ENCODE measurements at places on chromosomes 13 and 19. TPM values are rescaled to one million over a fixed set of nuclear protein-coding genes. Genes with fewer than 3 reads are reported as not detected.

DNA sequence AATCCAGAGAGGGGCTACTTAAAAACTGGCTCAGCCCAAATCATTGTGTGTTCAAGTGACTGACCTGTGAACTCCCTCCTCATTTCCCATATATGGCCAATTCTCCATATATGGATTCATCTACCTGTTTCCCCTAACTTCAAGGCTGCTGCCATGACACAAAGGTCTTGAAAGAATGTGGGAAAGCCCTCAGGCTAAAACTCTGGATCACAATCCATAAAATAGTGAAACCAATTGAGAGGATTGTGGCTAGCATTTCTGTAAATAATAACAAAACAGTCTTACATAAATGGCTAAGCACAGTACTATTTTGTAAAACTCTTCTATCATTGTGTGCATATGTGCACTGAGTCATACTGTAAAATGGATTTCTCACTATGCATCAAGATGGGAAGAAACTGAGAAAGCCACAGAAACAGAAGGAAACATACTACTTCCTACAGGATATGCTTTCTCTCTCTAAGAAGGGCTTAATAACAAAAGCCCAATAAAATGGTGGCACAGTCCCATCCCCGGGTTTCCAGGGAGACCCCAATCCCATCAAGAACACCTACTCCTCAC lies 80.5 kb downstream of the FOXO1 start:
- no peak overlapping the region for H3K4me3 ChIP-seq
- peaks cover 76% of the 10 kb centered on the region for H3K4me1 ChIP-seq
- H3K27me3 ChIP-seq = no peaks in the 10 kb centered on the region
- no peaks in the 10 kb centered on the region for H3K36me3 ChIP-seq
- no peak overlapping the region for H3K27ac ChIP-seq

- H3K27ac ChIP-seq = no peak overlapping the region
- H3K4me1 ChIP-seq = no peaks in the 10 kb centered on the region
- no peaks in the 10 kb centered on the region for H3K27me3 ChIP-seq
Measured at GRCh38 chr13:51681037-51681678, 96.9 kb downstream of the WDFY2 start.

- no peaks in the 10 kb centered on the region for H3K36me3 ChIP-seq
- H3K4me1 ChIP-seq = no peaks in the 10 kb centered on the region
Measured at GRCh38 chr19:5557691-5558090, 10.1 kb downstream of the TINCR start.

DNA sequence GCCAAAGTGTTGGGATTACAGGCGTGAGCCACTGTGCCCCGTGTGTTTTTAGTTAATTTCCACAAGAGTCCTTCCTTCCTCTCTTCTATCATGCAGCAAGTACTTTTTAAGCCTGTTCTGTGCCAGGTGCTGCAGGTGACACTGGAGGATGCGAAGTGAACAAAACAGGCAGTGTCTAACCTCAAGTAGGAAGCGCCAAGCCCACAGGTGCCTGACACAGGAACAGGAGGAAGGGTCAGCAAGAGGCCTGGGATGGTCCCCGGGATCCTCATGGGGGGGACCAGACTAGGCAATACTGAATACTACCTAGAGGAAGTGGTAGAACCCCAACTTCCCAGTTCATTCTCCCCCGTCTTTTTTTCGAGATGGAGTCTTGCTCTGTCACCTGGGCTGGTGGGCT lies 1.8 kb upstream of the CALR start:
- H3K4me3 ChIP-seq = no peak overlapping the region
- H3K4me1 ChIP-seq = peaks cover 59% of the 10 kb centered on the region
- no peaks in the 10 kb centered on the region for H3K27me3 ChIP-seq
- H3K27ac ChIP-seq = no peak overlapping the region
- DNase-seq = no peak

DNA sequence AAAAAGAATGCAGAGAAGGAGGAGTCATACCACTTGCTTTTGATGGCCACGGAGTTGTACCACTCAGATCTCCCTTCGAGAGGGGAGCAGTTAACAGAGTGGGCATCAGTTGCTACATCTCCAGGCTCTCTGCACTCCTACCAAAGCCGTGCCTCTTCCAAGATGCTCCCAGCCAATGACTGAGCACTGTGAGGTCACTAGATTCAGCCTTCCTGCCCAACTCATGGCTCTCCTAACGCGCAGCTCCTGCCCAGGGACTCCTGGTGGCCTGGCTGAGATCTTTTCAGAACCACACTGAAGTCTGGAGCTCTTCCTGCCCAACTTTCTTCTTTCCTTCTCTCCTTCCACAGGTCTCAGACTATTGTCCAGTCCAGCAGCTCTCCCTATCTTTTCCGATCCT lies 66.7 kb downstream of the LHFPL6 start:
- H3K27me3 ChIP-seq = no peaks in the 10 kb centered on the region
- no peaks in the 10 kb centered on the region for H3K4me1 ChIP-seq
- H3K36me3 ChIP-seq = no peaks in the 10 kb centered on the region
- H3K27ac ChIP-seq = no peak overlapping the region
- no peak for DNase-seq

Gene CEP89
- total RNA-seq = 19.2 TPM
